Smooth muscle cell of the brain vasculature (primary cell): ENCODE measurements at places on chromosomes 5 and 9.

DNA sequence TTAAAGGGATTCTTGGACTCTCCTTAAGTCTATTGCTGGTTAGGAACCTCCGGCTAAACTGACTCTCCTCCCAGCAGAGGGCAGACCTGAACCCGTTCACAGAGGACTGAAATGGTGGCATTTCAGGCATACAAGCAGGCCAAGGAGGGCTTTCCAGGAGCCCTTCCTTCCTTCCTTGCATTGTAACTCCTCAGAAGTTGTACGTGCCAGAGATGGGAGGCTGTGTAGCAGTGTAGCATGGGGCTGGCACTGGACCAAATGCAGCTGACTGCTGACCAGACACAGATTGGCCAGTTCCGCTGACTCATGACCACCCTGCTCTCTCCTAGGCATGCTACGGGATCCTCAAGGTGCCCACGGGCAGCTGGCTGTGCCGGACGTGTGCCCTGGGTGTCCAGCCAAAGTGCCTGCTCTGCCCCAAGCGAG lies 36.4 kb downstream of the JADE2 start:
- no peak for DNase-seq

DNA sequence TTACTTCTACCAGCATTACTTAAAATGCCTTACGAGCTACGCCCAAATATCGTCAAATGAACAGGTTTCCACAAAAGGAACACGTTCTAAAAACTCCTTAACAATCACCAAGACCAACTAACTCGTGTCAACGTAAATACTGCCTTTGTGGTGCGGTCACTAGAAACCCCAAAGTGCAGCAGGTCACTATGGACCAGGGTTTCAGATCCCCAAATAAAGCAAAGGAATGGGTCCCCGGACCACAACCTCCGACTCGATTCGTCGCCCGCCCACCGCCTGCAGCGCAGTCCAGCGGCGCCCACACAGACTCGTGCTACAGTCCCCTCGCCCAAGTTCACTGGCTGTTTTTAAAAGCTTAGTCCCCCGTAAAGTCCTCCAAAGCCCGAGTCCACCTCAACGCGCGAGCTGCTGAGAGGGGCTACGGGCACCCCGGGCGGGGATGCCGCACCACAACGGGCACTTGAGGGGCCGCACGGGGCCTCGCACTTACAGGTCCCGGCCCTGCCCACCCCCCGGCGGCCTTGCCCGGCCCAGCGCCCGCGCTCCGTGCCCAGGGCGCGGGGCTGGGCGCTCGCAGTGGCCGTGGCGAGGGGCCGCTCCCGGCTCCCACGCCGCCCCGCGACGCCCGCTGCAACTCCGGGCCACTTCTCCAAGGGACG lies 1.1 kb downstream of the NFIB start:
- DNase-seq: no peak

DNA sequence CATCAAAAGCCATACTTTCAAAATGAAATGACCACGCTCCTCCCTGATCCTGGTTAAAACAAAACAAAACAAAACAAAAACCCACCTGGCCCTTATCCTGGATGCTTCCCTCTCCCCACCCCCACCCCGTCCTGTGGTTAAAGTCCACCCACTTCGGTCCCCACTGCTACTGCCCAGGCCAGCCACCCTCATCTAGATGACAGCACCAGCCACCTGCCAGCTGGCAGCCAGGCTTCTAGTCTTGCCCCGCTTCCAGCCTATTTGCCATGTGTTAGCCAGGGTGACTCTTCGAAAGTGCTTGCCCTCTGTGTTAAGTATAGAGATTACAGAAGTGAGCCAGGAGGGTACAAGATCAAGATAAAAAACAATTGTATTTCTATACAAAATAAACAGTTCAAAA lies 27.5 kb upstream of the NCS1 start:
- no peak for DNase-seq

DNA sequence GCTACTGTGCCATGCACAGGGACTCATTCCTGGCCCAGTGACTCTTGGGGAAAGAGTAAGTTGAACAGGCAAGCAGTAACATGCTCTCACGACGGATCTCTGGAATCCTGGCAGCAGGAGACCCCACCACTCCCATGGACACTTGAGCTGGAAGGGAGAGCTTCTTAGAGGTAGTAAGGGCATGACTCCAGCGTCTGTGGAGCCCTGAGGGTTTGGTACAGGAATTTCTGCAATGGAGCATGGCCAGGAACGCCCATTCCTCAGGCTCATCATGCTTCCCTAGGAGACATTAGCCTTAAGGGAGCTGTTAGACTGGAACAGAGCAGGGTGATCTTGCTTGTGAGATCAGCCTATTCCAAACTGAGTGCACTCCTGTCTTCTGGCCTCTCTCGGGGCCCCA lies 212.9 kb downstream of the MAT2B start:
- DNase-seq: no peak

DNA sequence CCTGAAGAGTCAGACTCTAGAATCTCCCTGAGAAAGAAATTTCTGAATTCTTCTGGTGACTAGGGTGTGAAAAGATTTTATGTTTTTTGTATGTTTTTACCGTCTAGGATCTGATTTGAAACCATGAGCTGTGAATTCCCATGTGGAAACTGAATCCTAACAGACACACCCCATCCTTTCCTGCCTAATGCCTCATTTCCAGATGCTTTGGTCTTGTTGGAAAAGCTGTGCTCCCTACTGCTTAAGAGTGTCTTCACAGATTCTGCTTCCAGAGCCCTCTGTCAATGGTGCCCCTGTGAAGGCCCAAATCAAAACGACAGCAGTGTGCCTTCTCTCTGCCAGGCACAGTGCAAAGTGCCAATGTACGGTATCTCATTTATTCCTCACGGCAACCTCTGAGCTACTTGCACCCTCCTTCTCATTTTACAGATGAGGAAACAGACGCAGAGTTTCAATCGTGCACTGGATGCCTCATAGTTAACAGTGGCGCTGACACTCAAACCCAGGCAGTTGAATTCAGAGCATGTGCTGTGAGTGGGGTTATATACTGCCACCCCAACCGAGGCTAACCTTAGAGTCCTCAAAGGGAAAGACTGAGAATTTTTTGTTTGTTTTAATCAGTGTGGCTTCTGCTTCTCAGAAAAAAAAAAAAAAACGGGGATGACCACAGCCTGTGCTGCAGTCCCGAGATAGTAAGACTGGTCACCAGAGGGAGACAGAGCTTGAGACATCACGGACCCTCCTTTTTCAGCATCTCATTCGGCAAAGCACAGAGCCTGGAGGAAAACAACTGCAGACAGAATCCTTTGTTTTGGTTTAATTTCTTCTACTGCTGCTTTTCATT lies 188.4 kb downstream of the SNCAIP start:
- no peak for DNase-seq

GRCh38 chr9:37747271-37747753 lies 6.3 kb upstream of the TRMT10B start:
- peak; percentile 33 for DNase-seq

GRCh38 chr5:147904110-147904509 lies 2.2 kb downstream of the C5orf46 start:
- no peak for DNase-seq

GRCh38 chr9:137688725-137689124 lies 69.9 kb downstream of the EHMT1 start:
- DNase-seq: no peak

DNA sequence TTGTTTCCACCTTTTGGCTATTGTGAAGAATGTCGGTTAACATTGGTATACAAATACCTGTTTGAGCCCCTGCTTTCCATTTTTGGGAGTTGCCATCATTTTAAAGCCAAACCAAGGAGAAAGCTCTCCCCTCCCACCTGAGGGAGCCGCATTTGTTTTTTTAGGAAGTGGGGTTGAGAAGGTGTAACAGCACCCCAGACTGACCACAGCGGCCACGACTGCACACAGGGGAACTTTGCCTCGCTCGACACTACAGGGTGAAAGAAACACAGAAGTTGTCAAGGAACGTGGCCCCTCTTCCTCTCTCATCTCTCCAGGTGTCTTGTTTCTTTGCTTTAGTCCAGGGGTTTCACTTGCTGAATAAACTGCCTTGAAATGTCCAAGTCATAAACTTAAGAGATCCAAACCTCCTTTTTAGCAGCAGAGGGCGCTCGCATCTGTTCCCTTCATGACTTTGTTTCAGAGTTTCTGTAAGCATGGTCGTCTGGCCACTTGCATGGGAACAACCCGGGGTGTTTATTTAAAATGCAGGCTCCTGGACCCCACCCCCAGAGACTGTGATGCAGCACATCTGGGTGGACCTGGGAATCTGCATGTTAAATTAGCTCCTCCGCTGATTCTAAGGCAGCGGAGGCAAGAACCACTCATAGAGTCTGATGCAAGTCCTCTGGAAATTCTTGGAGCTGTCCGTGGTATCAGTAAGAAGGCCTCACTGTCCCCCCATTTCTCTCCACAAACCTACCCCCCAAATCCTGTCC lies 2.1 kb upstream of the TTLL11 start:
- peak; percentile 50 for DNase-seq

DNA sequence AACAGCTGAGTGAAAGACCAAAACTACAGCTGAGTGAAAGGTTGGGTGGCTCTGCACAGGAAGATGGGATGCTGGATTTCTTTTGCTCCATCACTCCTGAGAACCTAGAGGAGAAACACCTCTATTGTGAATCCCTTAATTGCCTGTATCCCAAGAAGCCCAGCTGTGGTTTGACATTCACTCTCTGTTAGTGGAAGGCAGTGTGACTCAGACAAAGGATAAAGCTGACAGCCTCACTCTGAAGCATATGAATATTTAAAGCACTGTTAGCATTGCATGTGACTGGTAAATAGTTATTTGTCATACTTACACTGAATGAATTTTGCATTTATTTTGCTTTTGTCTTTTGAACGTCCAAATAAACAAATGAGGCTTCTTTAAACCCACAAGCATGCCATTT lies 367.1 kb upstream of the RIOK2 start:
- DNase-seq: no peak

- no peak for DNase-seq
Observed at GRCh38 chr5:33829430-33829829, 62.4 kb downstream of the ADAMTS12 start.

- DNase-seq: no peak
Observed at GRCh38 chr5:6326776-6327175, 51.6 kb downstream of the MED10 start.

GRCh38 chr5:163407034-163407655 lies 30.2 kb upstream of the CCNG1 start:
- DNase-seq: no peak

- no peak for DNase-seq
Observed at GRCh38 chr9:106726070-106726815, 136.7 kb upstream of the ZNF462 start.

DNA sequence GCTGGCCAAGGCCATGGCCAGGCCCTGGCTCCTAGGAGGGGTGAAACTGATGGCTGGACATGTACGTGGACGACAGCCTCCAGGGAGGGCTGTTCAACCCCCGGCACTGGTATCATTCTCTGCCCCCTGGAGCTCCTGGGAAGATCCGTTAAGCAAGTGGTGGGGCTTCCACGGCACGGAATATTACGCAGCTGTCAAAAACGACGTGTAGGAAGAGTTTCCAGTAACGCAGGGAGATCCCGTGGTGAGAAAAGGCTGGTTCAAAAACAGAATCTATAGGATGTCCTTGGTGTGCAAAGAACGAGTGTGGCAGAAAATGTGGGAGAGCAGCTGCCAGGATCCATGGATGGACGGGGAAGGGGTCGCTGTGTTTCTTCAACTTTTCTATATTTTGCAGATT lies 36.3 kb upstream of the TMEM250 start:
- DNase-seq: no peak

DNA sequence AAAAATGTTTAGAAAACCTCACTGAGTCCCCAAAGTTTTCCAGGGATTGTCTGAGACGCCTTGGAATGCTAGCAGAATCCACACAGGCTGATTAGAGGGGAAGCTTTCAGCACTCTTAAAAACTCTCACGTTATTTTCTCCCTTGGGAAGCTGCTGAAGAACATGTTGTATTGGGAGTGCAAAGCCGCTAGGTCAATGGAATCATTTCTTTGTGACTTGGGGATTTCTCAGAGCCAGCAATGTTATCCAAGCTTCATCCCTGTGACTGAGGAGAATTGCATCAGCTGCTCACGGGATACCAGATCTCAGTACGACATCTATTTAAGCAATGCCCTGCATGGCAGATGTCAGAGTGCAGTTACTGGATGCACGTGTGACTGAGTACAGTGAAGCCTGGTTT lies 426.4 kb upstream of the MPDZ start:
- no peak for DNase-seq

- no peak for DNase-seq
Observed at GRCh38 chr9:79120941-79121340, 450.8 kb upstream of the TLE4 start.

GRCh38 chr5:134236318-134236717 lies 10.4 kb upstream of the PPP2CA start:
- DNase-seq: no peak

DNA sequence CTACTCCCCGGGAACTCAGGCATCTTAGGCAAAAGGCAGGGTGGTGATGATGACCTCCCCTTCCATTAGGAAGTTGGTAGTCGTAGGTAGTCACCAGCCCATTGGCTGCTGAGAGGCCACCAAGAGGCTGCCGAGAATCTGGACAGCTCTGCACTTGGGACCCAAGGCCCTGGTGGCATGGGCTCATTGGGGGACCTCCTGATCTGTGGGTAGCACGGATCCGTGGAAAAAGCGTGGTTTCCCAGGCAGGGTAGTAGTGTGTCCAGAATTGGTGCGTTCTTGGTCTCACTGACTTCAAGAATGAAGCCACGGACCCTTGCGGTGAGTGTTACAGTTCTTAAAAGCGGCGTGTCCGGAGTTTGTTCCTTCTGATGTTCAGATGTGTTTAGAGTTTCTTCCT lies 158.8 kb downstream of the CNTLN start:
- DNase-seq: no peak

GRCh38 chr5:67731886-67732285 lies 483.7 kb upstream of the PIK3R1 start:
- DNase-seq: no peak

- no peak for DNase-seq
Observed at GRCh38 chr5:80399526-80400239, 8.2 kb upstream of the ZFYVE16 start.

GRCh38 chr9:103798620-103799019 lies 295.5 kb upstream of the SMC2 start:
- peak; percentile 3 for DNase-seq

DNA sequence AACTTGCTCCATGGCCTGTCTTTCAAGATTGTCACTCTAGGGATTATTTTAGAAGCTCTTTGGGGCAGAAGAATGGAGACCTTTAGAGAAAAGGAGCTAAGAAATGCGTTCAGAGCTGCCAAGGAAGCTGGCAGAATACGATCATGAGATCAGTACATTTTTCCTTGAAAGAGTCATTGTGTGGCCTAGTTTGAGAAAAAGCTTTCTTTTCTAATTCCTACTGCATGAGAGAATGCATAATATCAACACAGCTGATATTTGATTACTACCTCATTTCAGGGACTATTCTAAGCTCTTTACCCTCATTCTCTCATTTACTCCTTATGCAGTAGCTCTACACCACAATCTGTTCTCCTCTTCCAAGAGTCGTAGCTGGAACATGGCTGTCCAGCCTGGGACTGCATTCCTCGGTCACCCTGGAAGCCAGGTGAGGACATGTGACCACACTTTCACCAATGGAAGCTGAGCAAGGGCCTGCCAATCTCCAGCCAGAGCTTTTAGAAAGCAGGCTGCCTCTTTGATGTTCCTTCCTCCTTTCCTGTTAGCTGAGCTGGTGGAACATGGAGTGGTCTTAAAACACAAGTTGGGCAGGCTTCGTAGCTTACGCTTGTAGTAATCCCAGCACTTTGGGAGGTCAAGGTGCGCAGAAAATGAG lies 99.3 kb upstream of the LHFPL2 start:
- DNase-seq: no peak
